ENCODE measurements at places on chromosomes 3 and 15.

DNA sequence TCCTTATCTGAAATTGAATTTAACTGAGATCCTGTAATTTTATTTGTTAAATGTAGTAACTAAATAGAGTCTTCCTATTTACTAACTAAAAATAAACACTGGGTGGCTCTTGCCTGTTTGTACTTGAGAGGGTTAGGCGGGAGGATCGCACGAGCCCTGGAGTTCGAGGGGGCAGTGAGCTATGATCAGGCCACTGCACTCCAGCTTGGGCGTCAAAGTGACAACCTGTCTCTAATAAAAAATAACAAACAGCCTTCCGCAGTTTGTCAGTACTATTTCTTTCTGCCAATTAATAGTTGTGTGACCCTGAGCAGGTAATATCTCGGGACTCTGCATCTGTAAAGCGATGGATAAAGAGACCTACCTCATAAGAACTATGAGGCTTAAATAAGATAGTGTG is 768 bp upstream of the PDE12 start:
- no peak for DNase-seq

- peak; percentile 64 for DNase-seq
Observed at GRCh38 chr15:44726568-44727484, 9.5 kb upstream of the TRIM69 start.

DNA sequence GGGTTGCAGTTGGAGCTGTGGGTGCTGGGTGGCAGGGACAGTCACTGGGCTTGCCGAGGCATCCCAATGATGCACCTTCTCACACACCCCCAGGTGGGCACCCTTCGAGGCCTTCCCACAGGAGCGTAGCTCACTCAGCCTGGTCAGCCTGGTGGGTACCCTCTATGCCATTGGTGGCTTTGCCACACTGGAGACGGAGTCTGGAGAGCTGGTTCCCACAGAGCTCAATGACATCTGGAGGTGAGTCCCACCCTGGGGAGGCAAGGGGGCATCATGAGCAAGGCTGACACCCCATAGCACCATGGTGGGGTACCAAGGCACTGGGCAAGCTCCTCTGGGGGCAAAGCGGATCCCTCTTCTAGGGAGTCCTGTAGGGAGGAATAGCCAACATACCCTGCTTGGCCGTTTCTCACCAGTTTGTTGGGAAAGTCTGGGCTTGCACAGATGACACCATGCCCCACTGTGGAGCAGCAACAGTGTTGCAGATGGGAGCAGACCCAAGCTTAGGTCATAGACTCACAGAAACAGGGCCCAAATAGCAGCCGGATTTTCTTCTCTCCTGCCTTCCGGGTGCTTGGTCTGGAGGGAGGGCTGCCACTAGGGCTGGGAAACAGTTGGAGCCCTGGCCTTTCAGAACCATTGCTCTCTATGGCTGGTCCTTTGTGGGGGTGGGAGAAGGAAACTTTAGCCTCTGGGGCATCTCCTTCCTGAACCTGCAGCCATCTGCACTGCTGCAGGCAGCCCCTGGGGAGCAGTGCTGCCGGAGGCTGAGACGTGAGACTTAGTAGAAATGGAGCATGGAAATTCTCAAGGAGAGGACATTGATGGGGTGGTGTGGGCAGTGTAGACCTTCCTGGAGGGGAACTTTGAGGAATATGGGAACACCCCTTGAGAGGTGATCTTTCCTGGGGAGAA is 5.7 kb downstream of the KLHL40 start:
- no peak for DNase-seq

DNA sequence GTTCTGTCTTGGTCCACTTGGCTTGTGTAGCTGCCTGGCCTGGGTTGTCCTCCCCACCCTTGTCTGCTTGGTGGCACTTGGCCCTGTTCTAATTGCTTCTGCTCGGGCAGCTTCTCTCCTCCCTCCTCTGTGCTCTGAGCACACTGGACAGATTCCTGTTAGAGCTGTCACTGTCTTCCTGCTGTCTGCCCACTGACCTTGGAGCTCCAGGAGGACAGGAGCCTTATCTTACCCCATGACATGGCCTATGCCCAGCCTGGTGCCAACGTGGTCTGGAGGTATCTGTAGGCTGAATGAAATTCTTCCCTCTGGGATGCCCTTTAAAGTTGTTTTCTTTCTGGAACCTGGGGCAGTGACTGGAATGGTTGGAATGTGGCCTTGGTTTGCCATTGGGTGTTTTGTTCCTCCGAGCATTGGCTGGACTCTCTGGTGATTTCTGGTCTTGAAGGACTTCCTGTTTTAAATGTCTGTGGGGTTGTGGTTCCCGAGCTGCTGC is 94.1 kb downstream of the FAM43A start:
- DNase-seq = no peak

- DNase-seq = no peak
Observed at GRCh38 chr3:106008766-106009165, 140.0 kb upstream of the CBLB start.

Measured in iPS DF 19.7 (cell line).